Stomach (tissue), 19 donors: ENCODE measurements at places on chromosomes 6 and 20. TPM values are rescaled to one million over a fixed set of nuclear protein-coding genes. Genes with fewer than 3 reads are reported as not detected.

The SULF2 gene
- 9.0 TPM for polyA plus RNA-seq

DNA sequence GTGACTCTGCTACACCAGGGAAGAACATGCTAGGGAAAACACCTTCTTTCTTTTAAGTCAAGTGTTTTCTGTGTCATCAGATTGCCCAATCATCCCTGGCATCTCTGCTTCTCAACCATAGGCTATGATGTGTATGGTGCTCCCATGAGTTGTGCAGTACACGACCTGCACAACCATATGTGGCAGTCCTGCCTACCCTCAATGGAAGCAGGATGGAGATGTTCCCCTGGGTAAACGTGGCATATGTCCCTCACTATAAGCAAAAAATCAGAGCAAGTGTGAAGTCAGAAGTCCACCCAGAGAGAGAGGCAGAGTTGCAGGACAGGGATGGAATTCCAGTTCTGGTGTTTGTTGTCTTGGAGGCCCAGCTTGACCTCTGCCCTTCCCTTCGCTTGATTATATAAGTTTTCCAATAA, 10.3 kb upstream of the SNHG17 start:
- no peaks in the 10 kb centered on the region for H3K27me3 ChIP-seq
- no peak for DNase-seq
- no peak overlapping the region for H3K4me3 ChIP-seq

DNA sequence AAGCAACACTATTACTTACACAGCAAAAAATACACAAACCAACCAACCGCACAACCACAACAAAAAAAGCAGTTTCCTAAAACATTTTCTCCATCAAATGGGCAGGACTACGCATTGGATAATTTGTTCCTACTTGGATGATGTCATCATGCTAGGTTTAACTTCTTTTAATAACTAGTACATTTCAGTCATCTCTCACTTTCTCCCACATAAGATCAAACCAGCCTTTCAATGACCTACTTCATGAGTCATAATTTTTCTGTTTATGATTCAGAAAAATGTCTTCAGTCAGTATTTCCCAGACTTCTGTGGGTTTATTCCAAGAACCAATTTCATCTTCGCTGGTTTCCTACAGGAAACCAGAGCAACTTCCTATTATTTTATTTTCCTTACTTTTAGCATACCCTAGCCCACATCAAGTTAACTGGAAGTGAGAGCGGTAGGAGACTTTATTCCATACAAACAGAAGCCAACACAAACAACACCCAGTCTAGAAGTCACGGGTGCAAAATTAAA, 134.2 kb downstream of the GMDS start:
- H3K27ac ChIP-seq, result no peak overlapping the region
- H3K27me3 ChIP-seq, result no peaks in the 10 kb centered on the region
- peak overlapping the region; percentile 7 for H3K4me3 ChIP-seq
- DNase-seq, result no peak
- H3K4me1 ChIP-seq, result peaks cover 14% of the 10 kb centered on the region

GRCh38 chr6:111468329-111469012, 14.5 kb downstream of the REV3L start:
- H3K27me3 ChIP-seq, result no peaks in the 10 kb centered on the region
- no peak for DNase-seq
- H3K27ac ChIP-seq, result no peak overlapping the region
- H3K36me3 ChIP-seq, result peaks cover 5% of the 10 kb centered on the region

DNA sequence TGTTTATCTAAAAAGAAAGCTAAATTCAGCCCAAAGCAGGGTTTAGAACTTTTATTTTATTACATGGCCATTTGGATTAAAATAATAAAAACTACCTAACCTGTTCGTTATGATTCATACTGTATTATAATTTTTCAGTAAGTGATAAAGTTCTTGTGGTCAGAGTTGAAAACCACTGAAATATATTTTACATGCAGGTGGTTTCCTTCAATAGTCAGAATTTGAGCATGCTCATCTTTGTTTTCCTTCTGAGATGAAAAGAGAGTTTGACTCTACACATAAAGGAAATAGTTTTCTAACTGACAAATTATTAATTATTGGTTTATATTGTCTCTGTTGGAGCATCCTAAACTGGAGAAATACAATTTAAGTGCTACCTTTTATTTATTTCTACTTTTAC, 114.0 kb upstream of the FKBP1C start:
- H3K4me1 ChIP-seq, result no peaks in the 10 kb centered on the region
- no peak overlapping the region for H3K27ac ChIP-seq
- H3K27me3 ChIP-seq, result no peaks in the 10 kb centered on the region
- no peak for DNase-seq

DNA sequence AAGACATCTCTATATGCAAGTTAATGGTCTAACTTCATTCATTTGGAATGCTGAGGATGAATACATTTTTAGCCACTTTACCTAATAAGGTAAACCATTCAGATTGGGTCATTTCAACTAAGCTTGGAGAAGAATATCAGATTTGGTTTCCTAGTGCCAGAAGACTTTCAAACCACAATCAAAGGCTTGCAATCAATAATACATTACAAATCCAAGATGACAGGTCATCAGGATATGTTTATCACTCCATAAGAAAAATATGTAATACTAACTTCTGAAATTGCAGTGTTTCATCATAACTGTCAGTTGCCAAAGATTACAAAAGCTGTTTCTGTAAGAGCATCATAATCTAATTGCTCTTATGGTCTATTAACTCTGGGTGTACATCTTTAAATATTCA, 654.0 kb downstream of the COL12A1 start:
- no peaks in the 10 kb centered on the region for H3K36me3 ChIP-seq
- no peak overlapping the region for H3K4me3 ChIP-seq
- DNase-seq, result no peak

GRCh38 chr20:50790651-50791277, 4.1 kb upstream of the BCAS4 start:
- peak overlapping the region; percentile 29 for H3K4me3 ChIP-seq
- DNase-seq, result peak; percentile 98
- peaks cover 64% of the 10 kb centered on the region for H3K4me1 ChIP-seq
- peak overlapping the region; percentile 67 for H3K27ac ChIP-seq

DNA sequence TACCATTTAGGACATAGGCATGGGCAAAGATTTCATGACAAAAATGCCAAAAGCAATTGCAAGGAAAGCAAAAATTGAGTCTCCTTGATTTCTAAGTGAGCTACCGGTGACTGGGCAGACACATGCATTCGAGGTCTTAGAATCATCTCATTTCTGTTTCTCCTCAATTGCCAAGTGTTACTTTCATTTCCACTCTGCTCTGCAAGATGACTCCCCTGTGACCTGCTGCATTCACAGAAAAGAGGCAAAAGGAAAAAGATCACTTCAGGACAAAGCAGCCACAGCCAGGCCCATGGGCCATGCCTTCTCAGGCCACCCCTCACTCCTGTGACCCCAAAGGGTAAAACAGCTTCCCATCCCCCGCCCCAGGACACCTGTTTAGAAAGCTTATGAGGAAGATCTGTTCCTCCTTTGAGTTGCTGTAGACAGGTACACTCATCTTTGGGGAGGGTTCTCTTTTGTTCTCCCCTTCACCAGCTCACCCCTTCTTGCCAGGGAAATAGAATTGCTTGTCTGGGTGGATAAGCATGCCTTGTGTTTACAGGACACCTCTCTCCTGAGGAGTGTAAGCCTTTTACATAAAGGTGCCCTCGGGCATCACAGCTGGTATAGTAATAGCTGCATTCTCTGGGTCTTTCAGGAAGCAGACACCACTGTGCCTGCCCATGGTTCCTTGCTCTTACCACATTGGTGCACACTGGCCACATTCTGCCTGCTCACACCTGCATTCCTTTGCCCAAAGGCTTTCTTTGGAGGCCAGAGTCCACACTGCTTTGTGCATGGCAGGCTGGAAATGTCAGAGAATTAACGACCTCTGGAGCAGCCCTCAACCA, 105.0 kb downstream of the SLC24A3 start:
- H3K4me1 ChIP-seq, result no peaks in the 10 kb centered on the region
- peak; percentile 28 for DNase-seq
- H3K36me3 ChIP-seq, result no peaks in the 10 kb centered on the region
- H3K27me3 ChIP-seq, result no peaks in the 10 kb centered on the region

- H3K36me3 ChIP-seq, result no peaks in the 10 kb centered on the region
- H3K27ac ChIP-seq, result no peak overlapping the region
- no peaks in the 10 kb centered on the region for H3K4me1 ChIP-seq
- no peaks in the 10 kb centered on the region for H3K27me3 ChIP-seq
- no peak for DNase-seq
- H3K4me3 ChIP-seq, result no peak overlapping the region
Measured at GRCh38 chr6:161284653-161285052, 10.8 kb upstream of the AGPAT4 start.

- no peaks in the 10 kb centered on the region for H3K36me3 ChIP-seq
- DNase-seq, result peak; percentile 58
- H3K4me1 ChIP-seq, result peaks cover 34% of the 10 kb centered on the region
- no peak overlapping the region for H3K4me3 ChIP-seq
- H3K27ac ChIP-seq, result no peak overlapping the region
Measured at GRCh38 chr6:139472351-139473015, 98.0 kb upstream of the CITED2 start.

GRCh38 chr6:45531999-45532595, 154.4 kb upstream of the SUPT3H start:
- H3K27me3 ChIP-seq, result no peaks in the 10 kb centered on the region
- H3K4me1 ChIP-seq, result peaks cover 19% of the 10 kb centered on the region
- DNase-seq, result no peak
- no peak overlapping the region for H3K4me3 ChIP-seq
- H3K36me3 ChIP-seq, result no peaks in the 10 kb centered on the region

DNA sequence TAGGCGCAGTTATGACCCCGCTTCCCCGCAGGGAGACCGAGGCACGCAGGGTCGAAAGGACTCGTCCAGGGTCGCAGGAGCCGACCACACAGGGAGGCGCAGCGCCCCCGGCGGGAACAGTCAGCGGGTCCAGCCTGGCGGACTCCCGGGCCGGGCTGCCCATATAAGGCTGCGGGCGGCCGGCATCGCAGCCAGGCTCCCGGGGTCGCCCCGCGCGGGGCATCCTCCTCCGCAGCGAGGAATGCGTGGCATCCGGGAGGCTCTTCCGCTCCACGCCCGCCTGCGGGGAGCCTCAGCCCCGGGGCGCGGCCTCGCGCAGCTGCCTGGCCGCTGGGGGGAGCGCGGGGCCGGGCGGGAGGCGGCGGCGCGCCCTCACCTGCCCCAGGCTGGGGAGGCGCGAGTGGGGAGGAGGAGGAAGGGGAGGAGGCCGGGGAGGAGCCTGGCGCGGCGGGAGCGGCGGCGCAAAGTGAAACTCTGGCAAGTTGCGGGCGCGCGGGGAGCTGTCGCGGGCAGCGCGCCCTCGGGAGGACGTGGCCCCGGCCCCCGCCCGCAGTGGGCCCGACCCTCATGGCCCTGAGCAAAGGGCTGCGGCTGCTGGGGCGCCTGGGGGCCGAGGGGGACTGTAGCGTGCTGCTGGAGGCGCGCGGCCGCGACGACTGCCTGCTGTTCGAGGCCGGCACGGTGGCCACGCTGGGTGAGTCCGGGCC, at the start of gene SYNJ2:
Gene SYNJ2, plus strand, starts transcription at position 469 of the 707 bp plus-strand sequence. Its CDS starts 99 bp downstream, at position 568.
- H3K4me1 ChIP-seq, result peaks cover 57% of the 10 kb centered on the region
- no peaks in the 10 kb centered on the region for H3K27me3 ChIP-seq
- no peaks in the 10 kb centered on the region for H3K36me3 ChIP-seq
- peak within 1 kb of the TSS; percentile 76 for H3K4me3 ChIP-seq
- DNase-seq, result peak; percentile 93
- H3K27ac ChIP-seq, result peak within 1 kb of the TSS; percentile 91

- no peak for DNase-seq
- H3K36me3 ChIP-seq, result no peaks in the 10 kb centered on the region
- no peaks in the 10 kb centered on the region for H3K27me3 ChIP-seq
- peaks cover 9% of the 10 kb centered on the region for H3K4me1 ChIP-seq
Measured at GRCh38 chr6:42378536-42378935, 73.2 kb downstream of the TRERF1 start.

DNA sequence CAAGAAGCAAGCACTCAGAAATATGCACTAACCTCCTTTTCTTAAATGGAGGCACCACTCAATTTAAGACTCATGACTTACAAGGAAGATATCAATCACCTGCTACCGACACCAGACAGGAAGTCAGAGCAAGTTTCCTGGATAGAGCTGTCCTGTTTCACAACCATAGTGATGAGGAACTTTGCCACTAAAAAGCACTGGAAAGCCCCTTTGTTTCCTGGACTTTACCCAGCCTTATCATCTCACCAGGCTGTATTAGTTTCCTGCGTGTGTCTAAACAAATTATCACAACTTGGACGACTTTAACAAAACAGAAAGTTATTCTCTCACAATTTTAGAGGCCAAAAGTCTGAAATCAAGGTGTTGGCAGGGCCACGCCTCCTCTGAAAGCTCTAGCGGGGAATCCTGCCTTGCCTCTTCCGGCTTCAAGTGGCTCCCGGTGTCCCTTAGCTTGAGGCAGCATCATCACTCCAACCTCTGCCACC, 253.8 kb upstream of the STXBP5 start:
- no peaks in the 10 kb centered on the region for H3K27me3 ChIP-seq
- no peaks in the 10 kb centered on the region for H3K4me1 ChIP-seq
- no peaks in the 10 kb centered on the region for H3K36me3 ChIP-seq
- no peak overlapping the region for H3K27ac ChIP-seq
- no peak overlapping the region for H3K4me3 ChIP-seq

DNA sequence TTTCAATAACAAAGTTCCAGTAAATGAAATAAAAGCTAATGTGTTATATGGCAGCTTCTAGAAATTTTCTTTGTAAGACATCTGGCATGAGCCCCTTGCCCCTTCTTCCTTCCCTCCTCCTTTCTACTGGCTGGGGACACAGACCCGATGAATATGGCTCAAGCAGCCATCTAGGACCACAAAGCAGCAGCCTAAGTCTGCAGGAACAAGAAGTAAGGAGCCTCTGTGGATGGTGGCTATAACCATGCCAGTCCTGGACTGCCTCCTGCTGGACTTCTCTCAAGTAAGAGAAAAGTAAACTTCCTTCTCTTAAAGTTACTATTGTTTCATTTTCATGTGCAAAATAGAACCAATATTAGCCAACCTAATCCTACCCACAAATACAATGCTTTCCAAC, 114.9 kb upstream of the DST start:
- DNase-seq, result peak; percentile 83
- H3K27me3 ChIP-seq, result no peaks in the 10 kb centered on the region
- H3K4me3 ChIP-seq, result no peak overlapping the region
- no peaks in the 10 kb centered on the region for H3K36me3 ChIP-seq
- no peak overlapping the region for H3K27ac ChIP-seq

DNA sequence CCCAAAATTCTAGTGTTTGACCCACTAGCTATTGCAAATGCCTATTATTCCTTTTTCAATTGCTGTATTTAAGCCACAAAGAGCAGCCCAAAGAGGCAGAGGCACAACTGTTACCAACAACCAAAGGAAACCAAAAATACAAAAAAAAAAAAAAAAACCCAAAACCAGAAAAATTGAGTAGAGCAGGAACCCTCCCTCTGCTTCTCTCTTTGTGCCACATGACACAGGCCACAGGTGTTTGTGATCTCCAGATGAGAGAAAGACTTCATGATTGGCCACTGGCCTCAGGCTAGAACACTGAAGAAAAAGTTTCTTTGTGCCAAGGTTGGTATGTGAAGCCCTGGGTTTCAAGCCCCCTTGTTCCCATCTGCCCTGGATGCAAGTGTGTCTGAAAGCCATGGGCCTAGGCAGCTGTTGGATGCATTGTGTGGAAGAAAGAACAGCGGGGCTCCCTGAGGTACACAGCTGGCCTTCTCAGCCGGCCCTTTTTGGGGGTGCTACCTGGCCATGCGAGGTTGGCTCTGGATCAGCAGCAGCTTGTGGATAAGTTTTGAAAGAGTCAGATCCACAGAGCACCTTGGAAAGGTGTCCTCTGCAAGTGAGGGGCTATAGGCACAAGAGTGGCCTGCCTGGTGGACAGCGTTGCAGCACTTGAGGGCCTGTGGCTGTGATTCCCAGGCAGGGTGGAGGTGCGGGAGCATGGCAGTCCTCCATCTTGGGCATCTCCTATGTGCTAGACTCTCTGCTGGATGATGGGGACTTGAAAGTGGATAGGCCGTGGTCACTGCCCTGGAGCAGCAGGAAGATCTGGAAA, 204.5 kb downstream of the ZDHHC14 start:
- H3K36me3 ChIP-seq, result no peaks in the 10 kb centered on the region
- no peak overlapping the region for H3K4me3 ChIP-seq
- peaks cover 22% of the 10 kb centered on the region for H3K4me1 ChIP-seq
- H3K27me3 ChIP-seq, result no peaks in the 10 kb centered on the region
- H3K27ac ChIP-seq, result no peak overlapping the region
- no peak for DNase-seq
